GM18507 (cell line): ENCODE measurements at places on chromosomes 5 and 9.

GRCh38 chr9:115115117-115115880, 2.7 kb downstream of the TNC start:
- no peak for DNase-seq

DNA sequence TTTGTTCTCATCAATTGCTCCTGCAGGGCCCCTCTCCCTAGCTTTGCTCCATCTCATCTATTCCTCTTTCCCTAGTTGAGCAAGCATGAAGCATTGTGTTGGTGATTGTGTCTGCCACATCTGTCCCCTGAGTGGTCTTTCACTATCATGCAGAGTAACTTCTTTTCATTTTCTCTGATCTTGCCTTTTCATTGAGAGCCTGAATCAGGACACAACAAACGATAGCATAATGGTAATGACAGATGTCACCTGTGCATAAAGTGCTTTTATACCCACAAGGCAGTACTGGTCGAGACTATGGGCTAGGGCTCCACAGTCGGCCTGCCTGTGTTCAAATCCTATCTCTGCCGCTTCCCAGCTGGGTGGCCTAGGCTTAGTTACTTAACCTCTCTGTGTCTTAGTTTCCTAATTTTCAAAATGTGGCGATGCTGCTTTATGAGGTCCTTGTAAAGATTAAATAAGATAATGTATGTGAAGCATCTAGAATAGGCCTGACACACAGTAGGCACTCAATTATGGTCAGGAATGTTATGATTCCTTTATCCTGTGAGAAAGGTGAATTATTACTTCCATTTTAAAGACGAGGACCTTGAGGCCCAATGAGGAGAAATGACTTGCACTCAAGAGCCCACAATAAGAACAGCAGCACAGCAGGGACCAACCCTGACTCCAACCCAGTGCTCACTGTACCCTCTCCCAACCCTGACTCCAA, 137.1 kb upstream of the ZNF618 start:
- DNase-seq = no peak

- DNase-seq = no peak
These were observed 314.0 kb upstream of the SMARCA2 start for GRCh38 chr9:1701113-1701512.

GRCh38 chr9:117809751-117810150, 105.5 kb downstream of the TLR4 start:
- DNase-seq = no peak

DNA sequence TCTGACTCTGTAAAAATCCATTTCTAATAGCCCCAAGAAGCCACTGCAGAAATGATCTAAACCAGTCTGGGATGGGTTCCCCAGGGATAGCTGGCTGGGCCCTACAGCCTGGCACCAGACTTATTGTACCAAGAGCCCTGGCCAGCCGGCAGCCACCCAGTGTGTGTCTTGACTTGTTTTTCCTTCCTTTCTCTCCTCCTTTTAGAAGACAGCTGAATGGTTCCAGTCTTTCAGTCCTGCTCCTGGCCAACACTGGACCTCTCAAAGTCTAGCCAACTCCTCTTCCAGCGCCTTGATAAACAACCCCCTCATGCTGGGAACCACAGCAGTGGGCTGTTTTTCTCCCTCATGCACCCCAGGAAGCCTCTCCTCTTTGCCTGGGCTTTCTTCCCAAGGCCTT, 34.1 kb downstream of the ATOX1 start:
- DNase-seq = no peak

- DNase-seq = no peak
These were observed 243.0 kb upstream of the PTPRD start for GRCh38 chr9:10855847-10856246.

DNA sequence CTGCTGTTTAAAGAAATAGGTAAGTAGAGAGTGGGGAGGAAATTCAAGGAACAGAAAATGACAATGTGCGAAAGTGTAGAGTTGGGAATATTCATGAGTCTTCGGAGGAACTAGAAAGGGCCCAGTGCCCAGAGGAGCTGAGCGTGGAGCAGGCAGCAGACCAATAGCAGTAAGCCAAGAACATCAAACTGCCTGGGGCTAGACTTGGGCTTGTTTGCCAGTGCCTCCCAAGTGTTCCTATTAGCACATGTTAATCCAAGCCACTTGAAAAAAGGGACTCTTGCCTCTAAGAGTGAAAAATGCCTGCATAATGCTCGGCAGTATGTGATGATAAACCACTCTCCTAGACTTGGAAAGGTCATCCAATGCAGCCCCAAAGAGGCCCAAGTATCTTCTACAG, 1.2 kb upstream of the TAL2 start:
- no peak for DNase-seq

DNA sequence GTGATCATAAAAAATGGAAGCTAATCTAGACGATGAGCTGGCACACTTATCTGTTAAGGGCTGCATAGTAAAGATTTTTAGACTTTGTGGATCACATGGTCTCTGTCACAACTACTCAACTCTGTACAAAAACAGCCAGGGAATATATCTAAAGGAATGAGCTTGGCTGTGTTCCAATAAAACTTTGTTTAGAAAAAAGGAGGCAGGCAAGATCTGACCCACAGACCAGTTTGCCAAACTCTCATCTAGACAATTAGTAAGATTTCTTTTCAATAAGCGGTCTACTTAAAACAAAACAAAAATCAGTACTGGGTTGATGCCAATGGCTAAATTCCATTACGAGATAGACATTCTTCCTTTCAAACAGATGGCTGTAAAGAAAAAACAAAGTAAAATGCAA, 53.0 kb upstream of the RETREG1 start:
- no peak for DNase-seq

GRCh38 chr5:134146651-134147518, 29.9 kb downstream of the SKP1 start:
- DNase-seq = no peak
